ENCODE measurements at places on chromosomes 5 and 9. TPM values are rescaled to one million over a fixed set of nuclear protein-coding genes. Genes with fewer than 3 reads are reported as not detected.

DNA sequence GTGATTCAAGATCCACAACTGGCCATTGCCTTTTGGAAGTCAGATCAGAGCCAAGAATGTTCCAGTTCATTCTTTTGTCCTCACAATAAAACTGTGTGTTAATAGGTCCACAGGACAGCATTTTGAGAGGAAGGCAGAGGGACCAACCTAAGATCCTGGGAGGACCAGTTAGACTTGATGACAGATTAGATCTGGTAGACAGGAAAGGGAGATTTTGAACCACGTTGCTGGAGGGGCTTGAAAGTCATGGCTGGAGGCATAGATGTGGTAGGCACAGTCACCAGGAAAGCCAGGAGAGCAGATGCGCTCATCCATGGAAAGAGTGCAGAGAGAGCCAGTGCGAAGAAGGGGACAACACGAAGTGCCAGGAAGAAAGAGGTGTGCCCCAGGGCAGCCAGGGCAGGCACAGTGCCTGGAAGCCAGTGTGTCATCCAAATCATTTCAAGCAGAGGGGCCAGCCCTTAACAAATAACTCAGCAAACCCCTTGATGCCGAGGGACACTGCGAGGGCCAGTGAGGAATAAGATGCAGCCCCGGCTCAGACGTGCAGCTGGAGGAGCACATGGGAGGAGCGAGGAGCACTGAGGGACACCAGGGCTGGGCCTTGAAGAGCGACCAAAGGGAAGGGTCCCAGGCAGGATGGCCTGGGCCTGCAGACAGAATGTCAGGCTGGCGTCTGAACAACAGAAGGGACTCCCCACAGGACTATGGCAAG lies 12.8 kb upstream of the SLC2A8 start:
- H3K27me3 ChIP-seq = peaks cover 28% of the 10 kb centered on the region
- no peaks in the 10 kb centered on the region for H3K36me3 ChIP-seq
- H3K4me3 ChIP-seq = no peak overlapping the region
- H3K4me1 ChIP-seq = peaks cover 5% of the 10 kb centered on the region

GRCh38 chr5:169828385-169828784 lies 151.9 kb downstream of the INSYN2B start:
- H3K27me3 ChIP-seq = no peaks in the 10 kb centered on the region
- H3K36me3 ChIP-seq = no peaks in the 10 kb centered on the region
- H3K4me1 ChIP-seq = no peaks in the 10 kb centered on the region
- DNase-seq = no peak
- H3K4me3 ChIP-seq = no peak overlapping the region
- no peak overlapping the region for H3K27ac ChIP-seq

DNA sequence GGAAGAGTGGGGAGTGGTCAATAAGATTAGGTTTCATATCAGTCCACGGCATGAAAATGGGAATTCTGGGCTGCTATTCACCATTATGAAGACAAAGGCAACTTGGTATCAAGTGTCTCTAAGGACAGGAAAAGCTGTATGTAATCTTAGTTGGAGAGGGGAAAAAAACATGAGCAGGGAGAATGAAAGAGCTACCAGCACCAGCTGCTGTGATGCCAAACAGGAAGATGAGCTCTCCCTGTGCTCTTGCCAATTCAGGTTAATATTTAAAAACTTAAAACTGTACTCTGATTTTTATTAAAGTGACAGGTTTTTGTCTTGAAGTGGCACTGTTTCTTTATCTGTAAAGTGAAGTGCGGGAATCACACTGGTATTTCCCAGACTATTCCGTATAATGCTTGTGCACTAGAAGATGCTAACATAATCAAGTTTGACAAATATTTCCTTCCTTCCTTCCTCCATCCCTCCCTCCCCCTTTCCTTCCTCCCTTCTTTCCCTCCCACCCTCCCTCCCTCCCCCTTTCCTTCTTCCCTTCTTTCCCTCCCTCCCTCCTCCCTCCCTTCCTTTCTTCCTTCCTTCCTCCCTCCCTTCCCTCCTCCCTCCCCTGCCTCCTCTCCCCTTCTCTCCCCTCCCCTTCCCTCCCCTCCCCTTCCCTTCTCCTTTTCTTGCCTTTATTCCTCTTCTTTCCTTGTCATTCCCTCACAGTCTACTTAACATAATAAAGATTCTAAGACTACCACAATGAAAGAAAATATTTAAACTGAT lies 1383.0 kb upstream of the C9orf72 start:
- H3K36me3 ChIP-seq = no peaks in the 10 kb centered on the region
- H3K4me3 ChIP-seq = no peak overlapping the region
- no peaks in the 10 kb centered on the region for H3K4me1 ChIP-seq

DNA sequence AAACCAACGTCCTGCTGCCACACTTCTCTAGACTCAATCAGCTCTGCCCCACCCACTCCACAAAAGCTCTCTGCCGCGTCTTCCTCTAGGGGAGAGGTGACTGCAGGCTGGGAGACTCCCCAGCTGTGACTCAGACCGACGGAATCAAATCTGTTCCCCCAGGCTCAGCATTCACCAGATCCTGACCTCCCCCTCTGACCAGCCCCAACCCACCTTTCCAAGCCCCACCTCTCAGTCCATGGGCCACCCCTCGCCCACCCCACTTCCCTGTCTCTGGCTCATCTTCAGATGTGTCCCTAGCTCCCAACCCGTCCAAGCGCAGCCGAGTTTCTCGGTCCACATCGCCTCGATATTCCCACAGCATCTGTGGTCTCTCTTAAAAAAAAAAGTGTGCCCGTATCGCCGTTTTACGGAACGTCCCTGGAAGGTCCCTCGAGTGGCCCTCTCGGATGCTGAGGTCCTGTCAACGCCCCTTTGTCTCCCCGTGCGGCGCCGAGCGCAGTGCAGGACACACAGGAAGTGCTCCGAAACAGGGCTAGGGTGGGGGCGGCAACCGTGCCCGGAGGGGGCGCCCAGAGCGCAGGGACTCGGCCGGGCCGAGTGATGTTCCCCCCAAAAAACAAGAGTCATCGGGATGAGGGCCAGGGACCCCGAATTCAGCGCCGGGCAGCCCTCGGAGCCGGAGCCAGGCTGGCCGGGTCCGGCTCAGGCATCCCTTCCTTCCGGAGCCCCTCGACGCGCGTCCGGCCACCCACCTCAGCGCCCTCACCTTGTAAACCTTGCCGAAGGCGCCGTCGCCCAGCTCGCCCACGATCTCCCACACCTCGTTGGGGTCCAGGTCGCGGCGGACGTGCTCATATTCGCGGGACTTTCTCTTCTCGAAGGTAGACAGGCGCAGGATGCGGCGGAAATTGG lies 649 bp downstream of the STK10 start:
- no peaks in the 10 kb centered on the region for H3K27me3 ChIP-seq
- peak overlapping the region; percentile 98 for H3K4me3 ChIP-seq
- no peaks in the 10 kb centered on the region for H3K36me3 ChIP-seq

- H3K27me3 ChIP-seq = peaks cover 2% of the 10 kb centered on the region
- H3K27ac ChIP-seq = no peak overlapping the region
- H3K4me3 ChIP-seq = no peak overlapping the region
- H3K4me1 ChIP-seq = peaks cover 6% of the 10 kb centered on the region
Observed at GRCh38 chr9:95760791-95761190, 114.7 kb upstream of the ERCC6L2 start.

GRCh38 chr9:78025186-78025585 lies 6.4 kb downstream of the GNAQ start:
- H3K36me3 ChIP-seq = peaks cover 2% of the 10 kb centered on the region
- peaks cover 13% of the 10 kb centered on the region for H3K4me1 ChIP-seq
- no peak for DNase-seq
- no peaks in the 10 kb centered on the region for H3K27me3 ChIP-seq
- no peak overlapping the region for H3K4me3 ChIP-seq

DNA sequence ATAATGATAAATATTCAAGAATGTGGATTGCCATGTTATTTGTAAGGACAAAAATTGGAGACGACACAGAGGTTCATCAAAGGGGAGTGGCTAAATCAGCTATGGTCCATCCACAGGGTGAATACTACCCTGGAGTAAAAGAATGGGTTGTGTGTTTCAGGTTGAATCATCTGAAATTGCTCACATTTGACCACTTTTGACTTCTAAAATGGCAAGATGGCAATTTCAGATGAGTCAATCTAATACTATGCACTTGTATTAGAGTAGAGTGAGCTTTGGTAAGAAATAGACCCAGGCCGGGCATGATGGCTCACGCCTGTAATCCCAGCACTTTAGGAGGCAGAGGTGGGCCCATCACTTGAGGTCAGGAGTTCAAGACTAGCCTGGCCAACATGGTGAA lies 131.8 kb downstream of the GAPVD1 start:
- H3K27ac ChIP-seq = no peak overlapping the region
- H3K36me3 ChIP-seq = no peaks in the 10 kb centered on the region
- no peak overlapping the region for H3K4me3 ChIP-seq
- peak; percentile 71 for DNase-seq
- no peaks in the 10 kb centered on the region for H3K4me1 ChIP-seq

GRCh38 chr9:35679766-35680330 lies 6.1 kb downstream of the CA9 start:
- peaks cover 35% of the 10 kb centered on the region for H3K36me3 ChIP-seq
- peaks cover 43% of the 10 kb centered on the region for H3K4me1 ChIP-seq
- no peak for DNase-seq
- no peaks in the 10 kb centered on the region for H3K27me3 ChIP-seq
- no peak overlapping the region for H3K4me3 ChIP-seq

DNA sequence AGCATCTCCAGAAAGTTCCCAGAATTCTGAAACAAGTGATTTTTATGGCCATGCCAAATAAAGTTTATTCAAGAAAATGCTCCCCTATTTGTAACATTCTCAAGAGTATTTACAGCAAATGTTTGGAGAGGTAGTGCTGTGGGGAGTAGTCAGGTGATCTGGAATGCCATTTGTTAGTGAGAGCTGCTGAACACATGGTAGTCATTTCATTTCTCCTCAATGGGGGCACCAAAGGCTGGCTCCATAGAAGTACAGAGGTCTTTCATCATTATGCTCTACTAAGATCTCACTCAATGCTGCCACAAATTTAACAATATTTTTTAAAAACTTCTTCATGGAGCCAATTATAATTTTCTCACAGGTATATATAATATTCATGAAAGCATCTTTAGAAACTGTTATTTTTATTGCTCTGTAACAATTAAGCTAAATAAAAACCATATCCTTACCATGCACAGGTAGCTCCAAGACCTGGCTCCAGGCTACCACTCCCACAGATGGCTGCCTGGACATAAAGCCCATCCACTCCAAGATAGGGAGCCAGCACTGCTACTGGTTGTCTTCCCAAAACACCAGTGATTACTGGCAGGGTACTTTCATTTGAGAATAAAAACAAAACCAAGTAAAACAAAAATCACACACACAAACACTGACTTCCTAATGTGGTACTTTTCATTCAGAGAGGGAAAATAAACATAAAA lies 200.8 kb downstream of the PLK2 start:
- peaks cover 4% of the 10 kb centered on the region for H3K4me1 ChIP-seq
- no peaks in the 10 kb centered on the region for H3K27me3 ChIP-seq
- H3K4me3 ChIP-seq = no peak overlapping the region
- H3K27ac ChIP-seq = peak overlapping the region; percentile 31

DNA sequence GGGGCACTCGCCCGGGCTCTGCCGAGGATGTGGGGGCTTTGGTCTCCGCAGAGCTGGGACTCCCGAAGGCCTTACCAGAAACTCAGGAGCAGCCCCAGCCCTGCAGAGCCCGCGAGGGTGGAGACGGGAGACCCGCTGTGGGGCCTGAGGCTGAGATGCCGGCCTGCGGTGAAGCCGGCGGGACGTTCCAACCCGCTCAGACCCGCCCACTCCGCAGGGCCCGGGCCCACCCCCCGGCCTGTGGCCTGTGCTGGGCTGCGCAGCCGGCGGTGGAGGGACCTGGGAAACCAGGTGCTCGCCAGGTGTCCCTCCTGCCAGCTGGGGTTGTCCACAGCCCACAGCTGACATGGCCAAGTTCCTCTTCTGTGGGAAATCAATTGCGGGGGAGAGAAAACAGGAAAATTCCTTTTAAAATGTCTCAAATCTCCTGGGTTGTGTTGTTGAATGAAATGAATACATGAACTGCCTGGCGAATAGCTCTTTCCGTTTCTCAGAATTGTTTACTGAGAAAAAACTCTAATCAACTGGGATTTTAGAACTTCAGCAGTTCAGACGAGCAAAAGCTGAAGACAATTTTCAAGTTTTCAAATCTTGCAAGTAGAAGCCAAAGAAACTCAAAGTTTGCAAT lies 49.0 kb upstream of the IRX4 start:
- H3K36me3 ChIP-seq = no peaks in the 10 kb centered on the region
- no peaks in the 10 kb centered on the region for H3K4me1 ChIP-seq
- peaks cover 11% of the 10 kb centered on the region for H3K27me3 ChIP-seq

- H3K36me3 ChIP-seq = no peaks in the 10 kb centered on the region
- DNase-seq = no peak
- no peak overlapping the region for H3K27ac ChIP-seq
- no peaks in the 10 kb centered on the region for H3K4me1 ChIP-seq
Observed at GRCh38 chr5:60410427-60410826, 289.5 kb downstream of the DEPDC1B start.

GRCh38 chr9:134858051-134858841 lies 22.4 kb upstream of the FCN2 start:
- H3K36me3 ChIP-seq = no peaks in the 10 kb centered on the region
- peak; percentile 38 for DNase-seq
- peaks cover 4% of the 10 kb centered on the region for H3K27me3 ChIP-seq
- H3K4me3 ChIP-seq = no peak overlapping the region
- no peak overlapping the region for H3K27ac ChIP-seq

GRCh38 chr5:75152860-75153259 lies 83.8 kb downstream of the ANKRD31 start:
- H3K36me3 ChIP-seq = no peaks in the 10 kb centered on the region
- H3K4me3 ChIP-seq = no peak overlapping the region
- DNase-seq = no peak
- H3K4me1 ChIP-seq = no peaks in the 10 kb centered on the region
- no peak overlapping the region for H3K27ac ChIP-seq

DNA sequence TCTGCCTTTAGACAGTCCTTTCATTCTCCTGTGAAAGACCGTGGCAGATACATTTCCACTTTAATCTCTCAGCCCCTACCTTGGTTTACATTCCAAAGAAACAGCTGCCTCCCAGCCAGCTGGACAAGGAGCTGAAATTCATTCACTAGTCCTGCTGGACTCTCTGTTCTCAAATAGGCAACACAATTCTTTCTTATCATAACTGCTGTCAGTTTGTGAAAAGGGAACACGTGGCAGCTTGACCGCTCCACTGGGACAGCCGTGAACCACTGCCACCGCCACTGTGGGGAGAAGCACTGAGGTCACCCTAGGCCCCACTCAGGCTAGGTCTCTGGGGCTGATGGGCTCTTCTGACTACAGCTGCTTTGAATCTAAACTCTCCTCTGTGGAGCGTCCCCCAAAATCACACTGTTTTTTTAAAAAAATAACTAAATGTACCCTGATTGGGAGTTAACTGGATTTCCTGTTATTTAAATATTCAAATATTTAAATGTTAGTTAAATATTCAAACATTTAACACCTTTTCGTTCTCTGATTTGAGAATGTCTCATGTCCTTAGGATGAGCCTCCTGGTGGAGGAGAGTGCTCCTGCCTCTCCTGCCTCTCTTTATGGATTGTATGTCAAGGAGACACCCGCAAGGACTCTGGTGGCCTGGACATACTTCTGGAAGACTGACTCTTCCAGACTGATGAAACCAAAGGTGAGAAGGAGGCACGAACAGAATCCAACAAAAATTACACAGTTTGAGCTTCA lies 120.1 kb downstream of the BOD1 start:
- no peaks in the 10 kb centered on the region for H3K27me3 ChIP-seq
- H3K27ac ChIP-seq = peak overlapping the region; percentile 88
- DNase-seq = peak; percentile 63
- no peaks in the 10 kb centered on the region for H3K36me3 ChIP-seq
- H3K4me1 ChIP-seq = peaks cover 25% of the 10 kb centered on the region
- no peak overlapping the region for H3K4me3 ChIP-seq

AGPAT2 gene
- total RNA-seq = 16.1 TPM

COMMD10 gene
- 35.8 TPM for total RNA-seq

DBH gene
- total RNA-seq = not detected

RASGRF2 gene
- 5.3 TPM for total RNA-seq

GPBP1 gene
- 29.2 TPM for total RNA-seq

Data from IMR-90 (cell line).